ENCODE measurements at places on chromosomes 16 and 17. TPM values are rescaled to one million over a fixed set of nuclear protein-coding genes. Genes with fewer than 3 reads are reported as not detected.

PLA2G10 gene
- total RNA-seq, result 0.40 TPM

CDYL2 gene
- total RNA-seq, result 12.6 TPM

ADAP2 gene
- total RNA-seq, result 37.1 TPM

TAX1BP3 gene
- 146 TPM for total RNA-seq

SP6 gene
- total RNA-seq, result 4.5 TPM

POLR3E gene
- total RNA-seq, result 44.0 TPM

SLFN5 gene
- 42.4 TPM for total RNA-seq

DNA sequence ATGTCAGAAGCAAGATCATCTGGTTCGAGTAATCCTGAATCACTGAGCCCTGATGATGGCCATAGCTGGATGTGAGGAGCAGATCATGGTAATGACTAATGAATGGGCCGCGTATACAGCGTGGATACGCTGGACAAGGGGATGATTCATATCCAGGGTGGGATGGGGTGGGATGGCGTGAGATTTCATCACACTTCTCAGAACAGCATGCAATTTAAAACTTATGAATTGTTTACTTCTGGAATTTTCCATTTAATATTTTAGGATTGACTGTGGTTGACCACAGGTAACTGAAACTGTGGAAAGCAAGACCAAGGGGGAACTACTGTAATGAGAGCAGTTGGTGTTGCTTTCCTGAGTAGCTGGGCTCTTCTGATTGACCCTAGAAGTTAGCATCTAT is 225.5 kb downstream of the STX8 start:
- DNase-seq, result no peak

DNA sequence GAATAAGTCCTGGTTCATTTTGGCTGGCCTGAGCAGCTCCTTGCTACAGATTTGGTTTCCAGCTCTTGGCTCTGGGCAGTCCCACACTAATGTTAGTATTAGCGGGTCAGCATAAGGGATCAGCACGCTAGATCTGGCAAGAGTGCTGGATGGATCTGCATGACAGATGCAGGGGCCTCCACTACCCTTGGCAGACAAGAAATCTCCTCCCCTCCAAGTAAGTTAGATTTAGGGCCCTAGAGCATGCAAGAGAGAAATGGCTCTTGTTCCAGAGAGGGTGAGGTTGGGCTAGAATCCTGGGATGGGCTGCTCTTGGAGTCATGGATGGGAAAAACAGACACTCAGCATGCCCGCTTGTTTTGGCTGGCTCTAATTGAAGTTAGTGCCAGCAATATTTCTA is 414.3 kb downstream of the RBFOX1 start:
- no peak for DNase-seq

- no peak for DNase-seq
Observed at GRCh38 chr17:55484575-55484974, 26.7 kb downstream of the SMIM36 start.

- DNase-seq, result no peak
Observed at GRCh38 chr17:32971171-32971570, 20.5 kb upstream of the SPACA3 start.

GRCh38 chr16:30783280-30784109 is 3.5 kb downstream of the ZNF629 start:
- no peak for DNase-seq

GRCh38 chr16:4763791-4764190 is 3.2 kb downstream of the ZNF500 start:
- DNase-seq, result no peak

GRCh38 chr17:46159686-46160085 is 33.5 kb downstream of the KANSL1 start:
- DNase-seq, result no peak

GRCh38 chr16:12361016-12361415 is 384.5 kb downstream of the SNX29 start:
- DNase-seq, result no peak

- DNase-seq, result no peak
Observed at GRCh38 chr17:9465210-9465921, 110.3 kb downstream of the STX8 start.

DNA sequence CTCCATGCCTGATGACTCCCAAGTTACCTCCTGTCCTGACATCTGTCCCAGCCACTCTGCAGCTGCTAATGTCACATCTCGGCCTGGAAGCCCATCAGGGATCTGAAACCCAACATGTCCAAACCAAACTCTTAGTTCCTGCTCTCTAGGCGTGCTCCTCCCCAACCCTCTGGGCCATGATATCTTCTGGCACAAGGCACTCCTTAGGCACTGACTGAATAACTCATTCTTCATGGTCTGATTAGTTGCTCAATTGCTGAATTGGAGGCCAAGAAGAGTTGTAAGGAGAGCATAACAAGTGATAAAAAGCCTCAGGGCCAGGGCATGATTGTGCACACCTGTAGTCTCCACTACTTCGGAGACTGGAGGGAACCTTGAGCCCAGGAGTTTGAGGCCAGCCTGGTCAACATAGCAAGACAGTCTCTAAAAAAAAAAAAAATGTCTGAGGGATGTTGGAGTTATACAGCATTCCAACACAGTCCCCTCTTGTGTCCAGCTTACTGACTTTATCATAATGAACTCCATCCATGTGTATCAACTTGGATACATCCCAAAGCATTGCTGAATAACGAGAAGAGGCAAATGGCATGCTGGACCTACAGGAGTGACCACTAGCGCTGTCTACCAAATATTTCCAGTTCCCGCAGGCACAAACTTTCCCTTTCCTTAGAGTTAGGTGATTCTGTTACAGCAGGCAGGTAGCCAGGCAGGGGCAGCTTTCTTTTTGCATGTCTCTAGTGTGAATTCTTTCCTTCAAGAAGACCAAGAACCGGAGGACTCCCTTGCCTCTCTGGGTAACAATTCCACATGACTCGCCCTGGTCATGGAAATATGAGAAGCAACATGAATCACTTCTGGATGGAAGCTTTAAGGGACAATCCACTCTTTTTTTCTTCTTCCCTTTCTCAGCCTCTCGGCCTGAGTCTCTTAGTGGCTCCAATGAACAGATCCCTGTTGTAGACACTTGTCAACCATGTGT is 18.1 kb upstream of the SHCBP1 start:
- no peak for DNase-seq

GRCh38 chr16:21698169-21699032 is 34.6 kb downstream of the OTOA start:
- DNase-seq, result no peak

DNA sequence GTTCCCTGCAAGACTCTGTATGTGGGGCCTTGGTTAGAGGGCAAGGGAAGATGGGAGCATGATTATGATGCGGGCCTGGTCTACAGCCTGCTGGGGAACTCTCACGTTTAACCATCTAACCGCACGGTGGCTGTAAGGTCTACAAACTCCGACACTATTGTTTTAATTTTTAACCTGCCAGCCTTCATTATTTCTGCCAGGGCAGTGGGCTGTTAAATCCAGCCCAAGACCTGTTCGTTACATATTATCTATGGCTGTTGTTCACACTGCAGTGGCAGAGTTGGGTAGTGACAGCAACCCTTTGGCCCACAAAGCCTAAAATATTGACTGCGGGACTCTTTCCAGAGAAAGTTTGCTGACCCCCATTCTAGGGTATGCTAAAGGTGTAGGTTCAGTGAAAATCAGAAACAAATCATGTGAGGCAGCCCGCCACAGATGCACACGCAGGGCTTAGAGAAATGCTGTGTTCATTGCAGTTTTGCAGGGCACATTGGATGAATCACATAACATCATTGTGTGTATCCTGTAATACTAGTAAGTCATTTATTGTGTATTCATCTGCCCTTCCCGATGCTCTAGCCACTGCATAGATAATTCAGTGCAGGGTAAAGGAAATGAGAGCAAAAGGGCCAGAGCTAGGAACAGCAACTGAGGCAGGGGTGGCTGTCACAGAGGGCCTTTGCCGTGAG is 14.3 kb downstream of the SNX29 start:
- DNase-seq, result no peak

Data from lung (tissue), 17 donors.